ENCODE measurements at places on chromosomes 4 and X. TPM values are rescaled to one million over a fixed set of nuclear protein-coding genes. Genes with fewer than 3 reads are reported as not detected.

DNAAF6 gene
- not detected for total RNA-seq

AMBN gene
- not detected for total RNA-seq

MTMR8 gene
- total RNA-seq = 0.56 TPM

GRCh38 chrX:13797512-13797911 lies 19.4 kb downstream of the GPM6B start:
- no peak overlapping the region for H3K4me3 ChIP-seq
- no peaks in the 10 kb centered on the region for H3K4me1 ChIP-seq
- no peak overlapping the region for H3K27ac ChIP-seq
- DNase-seq = no peak

GRCh38 chrX:2449135-2449886 lies 51.5 kb downstream of the DHRSX start:
- H3K4me1 ChIP-seq = no peaks in the 10 kb centered on the region
- DNase-seq = no peak

GRCh38 chr4:112736718-112737135 lies 99.8 kb downstream of the LARP7 start:
- DNase-seq = no peak
- no peaks in the 10 kb centered on the region for H3K36me3 ChIP-seq
- H3K4me1 ChIP-seq = no peaks in the 10 kb centered on the region
- no peak overlapping the region for H3K27ac ChIP-seq

- H3K36me3 ChIP-seq = no peaks in the 10 kb centered on the region
- H3K4me1 ChIP-seq = no peaks in the 10 kb centered on the region
Measured at GRCh38 chr4:47468706-47469365, 5.3 kb upstream of the COMMD8 start.

DNA sequence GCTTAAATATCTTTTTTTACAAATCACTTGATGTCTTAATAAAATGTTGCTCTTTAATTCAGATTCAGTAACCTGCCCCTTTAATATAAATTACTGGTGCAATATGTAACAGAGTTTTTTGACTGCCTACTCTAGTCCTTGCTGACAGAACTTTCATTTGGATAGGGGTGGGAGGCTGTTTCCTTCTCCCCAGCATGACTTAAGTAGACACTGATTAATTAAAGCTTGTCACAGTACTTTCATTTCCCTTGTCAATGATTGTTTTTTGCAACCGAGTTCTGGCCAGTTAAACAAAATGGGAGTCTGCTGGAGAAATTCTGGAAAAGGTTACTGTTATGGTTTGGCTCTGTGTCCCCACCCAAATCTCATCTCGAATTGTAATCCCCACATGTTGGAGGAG lies 37.3 kb upstream of the BBS12 start:
- H3K27ac ChIP-seq = no peak overlapping the region
- DNase-seq = no peak
- no peak overlapping the region for H3K4me3 ChIP-seq
- no peaks in the 10 kb centered on the region for H3K36me3 ChIP-seq
- no peaks in the 10 kb centered on the region for H3K27me3 ChIP-seq

- DNase-seq = no peak
- H3K27ac ChIP-seq = no peak overlapping the region
- no peaks in the 10 kb centered on the region for H3K27me3 ChIP-seq
- H3K4me3 ChIP-seq = no peak overlapping the region
Measured at GRCh38 chr4:69742596-69742995, 17.8 kb downstream of the SULT1B1 start.

DNA sequence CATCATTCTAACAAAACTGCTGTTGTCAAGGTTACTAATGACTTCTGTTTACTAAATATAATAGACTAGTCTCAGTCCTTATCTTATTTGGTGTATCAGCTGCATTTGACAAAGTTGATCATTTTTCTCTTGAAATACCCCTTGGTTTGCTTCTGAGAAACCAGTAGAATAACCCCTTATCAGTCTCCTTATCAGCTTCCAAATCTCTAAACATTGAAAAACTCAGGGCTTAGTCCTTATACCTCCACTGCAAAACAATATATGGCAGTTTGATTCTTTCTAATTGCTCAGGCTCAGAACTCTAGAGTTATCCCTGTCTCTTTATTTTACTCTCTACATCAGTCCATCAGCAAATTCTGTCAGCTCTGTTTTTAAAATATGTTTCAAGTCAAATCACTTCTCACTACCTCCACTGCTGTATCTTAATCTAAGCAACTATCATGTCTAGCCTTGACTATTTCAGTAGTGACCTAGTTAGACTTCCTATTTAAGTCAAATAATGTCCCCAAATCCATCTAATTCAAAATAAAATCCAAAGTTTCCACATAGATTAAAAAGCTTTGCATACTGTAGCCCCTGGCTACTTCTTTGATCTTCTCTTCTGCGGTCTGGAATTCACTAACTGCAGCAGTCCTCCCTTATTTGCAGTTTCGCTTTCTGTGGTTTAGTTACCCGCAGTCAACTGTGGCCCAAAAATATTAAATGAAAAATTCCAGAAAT lies 87.1 kb upstream of the NPNT start:
- H3K27me3 ChIP-seq = no peaks in the 10 kb centered on the region
- no peak for DNase-seq
- no peaks in the 10 kb centered on the region for H3K36me3 ChIP-seq
- no peaks in the 10 kb centered on the region for H3K4me1 ChIP-seq
